ENCODE measurements at places on chromosomes 11 and 22.

- no peak for DNase-seq
These were observed 115.1 kb upstream of the GRAMD1B start for GRCh38 chr11:123314972-123315371.

- DNase-seq = no peak
These were observed 534.5 kb downstream of the LRRC4C start for GRCh38 chr11:40924915-40925314.

DNA sequence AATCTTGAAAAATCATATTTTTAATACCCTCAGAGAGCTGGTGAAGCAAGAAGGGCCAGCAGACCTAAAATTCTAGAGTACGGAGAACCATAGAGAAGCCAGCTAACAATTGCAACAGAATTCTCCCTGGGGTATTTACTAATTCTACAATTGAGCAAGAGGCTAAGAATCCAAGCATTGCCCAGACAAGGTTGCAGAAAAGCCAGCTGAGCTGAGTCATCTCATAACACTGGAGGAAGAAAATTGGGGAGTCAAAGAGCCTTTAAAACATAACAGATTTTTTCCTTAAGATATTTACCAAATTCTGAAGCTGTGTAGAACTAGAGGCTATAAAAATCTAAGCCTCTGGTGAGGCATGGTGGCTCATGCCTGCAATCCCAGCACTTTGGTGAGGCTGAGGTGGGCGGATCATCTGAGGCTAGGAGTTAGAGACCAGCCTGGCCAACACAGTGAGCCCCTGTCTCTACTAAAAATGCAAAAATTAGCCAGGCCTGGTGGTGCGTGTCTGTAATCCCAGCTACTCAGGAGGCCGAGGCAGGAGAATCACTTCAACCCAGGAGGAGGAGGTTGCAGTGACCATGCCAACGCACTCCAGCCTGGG is 13.6 kb upstream of the TMEM216 start:
- DNase-seq = no peak

DNA sequence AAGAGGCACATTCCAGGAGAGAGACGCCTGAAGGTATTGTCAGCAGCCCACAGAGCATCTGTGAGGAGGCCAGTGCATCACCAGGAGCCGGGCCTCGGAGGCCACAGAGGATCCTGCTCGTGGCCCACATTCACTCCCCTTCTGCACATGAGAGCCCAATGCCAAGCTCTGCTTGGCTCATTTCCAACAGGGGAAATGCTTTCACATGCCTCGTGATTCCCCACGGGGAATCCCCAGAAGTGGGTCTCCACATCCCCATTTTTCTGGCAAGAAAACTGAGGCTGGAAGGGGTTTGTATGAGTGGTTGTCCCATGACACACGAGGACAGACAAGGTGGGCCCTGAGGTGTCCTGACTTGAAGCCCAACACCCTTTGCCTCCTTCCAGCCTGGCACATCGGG is 34.4 kb downstream of the TP53I11 start:
- DNase-seq = no peak

GRCh38 chr11:86595451-86595850 is 77.0 kb downstream of the ME3 start:
- DNase-seq = no peak

- no peak for DNase-seq
These were observed 15.6 kb downstream of the ARAP1 start for GRCh38 chr11:72736452-72737069.

- no peak for DNase-seq
These were observed 9.2 kb downstream of the ADORA2A start for GRCh38 chr22:24436553-24436952.
